ENCODE measurements at places on chromosomes 16 and 17.

- DNase-seq: no peak
Measured at GRCh38 chr17:10013365-10014112, 108.5 kb upstream of the RCVRN start.

DNA sequence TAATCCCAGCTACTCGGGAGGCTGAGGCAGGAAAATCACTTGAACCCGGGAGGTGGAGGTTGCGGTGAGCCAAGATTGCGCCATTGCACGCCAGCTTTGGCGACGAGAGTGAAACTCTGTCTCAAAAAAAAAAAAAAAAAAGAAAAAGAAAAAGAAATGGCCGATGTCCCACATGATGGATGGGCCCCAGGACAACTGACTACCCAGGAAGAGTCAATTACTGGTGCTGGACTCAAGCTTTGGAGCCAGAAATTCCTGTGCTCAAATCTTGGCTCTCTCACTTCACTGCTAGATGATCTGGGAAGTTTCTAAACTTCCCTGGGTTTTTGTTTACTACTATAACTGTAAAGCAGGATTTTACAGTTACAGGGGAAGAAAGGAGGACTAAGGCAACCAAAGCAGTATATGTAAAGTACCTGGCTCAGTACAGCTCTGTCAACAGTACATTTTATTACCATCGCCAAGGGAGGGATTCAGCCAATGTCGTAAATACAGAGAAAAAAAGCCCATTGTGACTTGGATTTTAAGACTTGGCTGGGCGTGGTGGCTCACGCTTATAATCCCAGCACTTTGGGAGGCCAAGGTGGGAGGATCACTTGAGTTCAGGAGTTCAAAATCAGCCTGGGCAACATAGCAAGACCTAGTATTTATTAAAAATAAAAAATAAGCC, 11.9 kb downstream of the C16orf86 start:
- no peak for DNase-seq

- DNase-seq: no peak
Measured at GRCh38 chr16:20203272-20203671, 124.0 kb downstream of the GP2 start.

DNA sequence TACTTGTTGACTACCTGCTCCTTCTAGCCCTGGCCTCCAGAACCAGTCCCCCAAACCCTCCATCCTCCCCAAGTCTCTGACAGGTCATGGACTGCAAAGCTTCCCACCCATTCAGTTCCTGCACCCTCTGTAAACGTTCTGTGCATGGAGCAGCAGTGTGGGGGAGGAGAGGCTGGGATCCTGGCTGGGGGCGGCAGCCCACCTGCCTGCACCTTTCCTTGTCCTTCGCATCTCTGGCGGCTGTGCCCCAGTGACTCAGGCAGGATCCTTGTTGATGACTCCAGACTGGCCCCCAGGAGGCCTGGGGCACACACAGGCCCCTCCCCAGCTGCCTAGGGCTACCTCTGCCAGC, 1.6 kb upstream of the PKMYT1 start:
- DNase-seq: no peak

- no peak for DNase-seq
Measured at GRCh38 chr17:36697903-36698530, 96.6 kb downstream of the MRM1 start.

DNA sequence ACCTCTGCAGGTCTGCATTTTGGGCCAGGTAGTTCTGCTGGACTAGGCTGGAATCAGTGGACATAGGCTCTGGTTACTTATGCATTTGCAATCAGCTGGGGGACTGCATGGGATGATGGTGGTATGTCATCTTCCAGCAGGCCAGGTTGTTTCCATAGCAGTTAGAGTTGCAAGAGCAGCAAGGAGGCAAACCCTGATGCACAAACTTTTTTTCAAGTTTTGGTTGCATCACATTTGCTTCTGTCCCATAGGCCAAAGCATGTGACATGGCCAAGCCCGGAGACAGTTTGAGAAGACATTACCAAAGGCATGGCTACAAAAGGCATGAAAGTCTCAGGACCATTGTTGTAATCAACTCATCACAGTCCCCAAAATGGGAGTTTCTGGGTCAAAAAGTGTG, 58.2 kb downstream of the PRKCB start:
- no peak for DNase-seq
